AG09309 (cell line): ENCODE measurements at places on chromosomes 11 and 22.

DNA sequence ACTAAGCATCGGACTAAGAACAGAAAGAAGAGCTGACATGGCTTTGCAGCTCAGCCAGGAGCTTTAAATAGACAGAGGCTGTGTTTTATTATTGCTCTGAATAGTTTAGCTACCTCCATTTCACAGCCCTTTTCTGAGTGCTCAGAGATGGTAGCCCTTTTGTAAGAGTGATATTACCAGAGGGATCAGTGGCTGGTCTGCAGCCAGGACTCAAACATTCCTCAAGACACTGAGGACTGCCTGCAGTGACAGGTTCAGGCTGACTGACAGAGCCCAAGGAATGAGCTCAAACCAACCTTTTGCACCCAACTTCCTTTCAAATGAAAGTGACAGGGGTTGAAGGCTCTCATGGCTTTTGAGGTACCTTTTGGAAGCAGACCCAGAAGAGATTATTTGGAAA is 189.0 kb downstream of the DDX10 start:
- no peak for DNase-seq

DNA sequence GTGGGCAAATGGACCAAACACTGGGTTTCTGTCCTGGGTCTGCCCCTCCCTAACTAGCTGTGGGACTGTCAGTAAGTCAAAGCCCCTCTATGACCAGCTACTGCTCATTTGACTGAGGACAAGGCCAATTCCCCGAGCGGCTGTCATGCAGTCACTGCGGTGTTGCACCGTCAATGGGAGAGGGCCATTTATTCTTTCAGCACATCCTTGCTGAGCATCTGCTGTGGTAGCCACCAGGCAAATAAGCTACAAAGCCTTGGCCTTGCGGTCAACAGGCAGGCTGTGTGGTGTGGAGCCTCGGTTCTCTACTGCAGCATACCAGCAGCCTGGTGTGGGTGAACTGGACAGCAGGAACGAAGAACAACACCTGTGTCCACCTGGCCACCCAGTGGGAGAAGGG is 25.8 kb upstream of the SERPIND1 start:
- DNase-seq = no peak

- DNase-seq = no peak
Observed at GRCh38 chr22:40446203-40446602, 75.8 kb downstream of the SGSM3 start.

DNA sequence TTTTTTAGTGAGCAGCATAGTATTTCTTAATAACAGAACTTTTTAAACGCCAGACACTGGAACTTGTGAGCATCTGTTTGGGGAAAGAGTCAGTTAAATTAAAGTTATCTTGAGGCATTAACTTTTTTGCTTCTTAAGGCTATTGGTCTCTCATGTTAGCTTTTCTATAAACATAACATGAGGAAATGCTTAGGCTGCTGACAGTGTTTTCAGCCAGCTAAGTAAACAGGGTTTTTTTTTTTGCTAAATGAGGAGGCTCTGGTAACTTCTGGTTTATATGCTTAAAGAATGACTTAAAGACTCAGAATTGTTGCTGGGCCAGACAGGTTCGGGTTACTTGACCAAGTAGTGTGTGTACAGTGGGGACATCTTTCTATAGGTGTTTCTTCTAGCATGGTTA is 95.8 kb upstream of the ALKBH3 start:
- DNase-seq = no peak

GRCh38 chr22:44193535-44193891 is 12.8 kb downstream of the PARVG start:
- DNase-seq = no peak

GRCh38 chr11:34626393-34626792 is 5.5 kb downstream of the EHF start:
- no peak for DNase-seq

DNA sequence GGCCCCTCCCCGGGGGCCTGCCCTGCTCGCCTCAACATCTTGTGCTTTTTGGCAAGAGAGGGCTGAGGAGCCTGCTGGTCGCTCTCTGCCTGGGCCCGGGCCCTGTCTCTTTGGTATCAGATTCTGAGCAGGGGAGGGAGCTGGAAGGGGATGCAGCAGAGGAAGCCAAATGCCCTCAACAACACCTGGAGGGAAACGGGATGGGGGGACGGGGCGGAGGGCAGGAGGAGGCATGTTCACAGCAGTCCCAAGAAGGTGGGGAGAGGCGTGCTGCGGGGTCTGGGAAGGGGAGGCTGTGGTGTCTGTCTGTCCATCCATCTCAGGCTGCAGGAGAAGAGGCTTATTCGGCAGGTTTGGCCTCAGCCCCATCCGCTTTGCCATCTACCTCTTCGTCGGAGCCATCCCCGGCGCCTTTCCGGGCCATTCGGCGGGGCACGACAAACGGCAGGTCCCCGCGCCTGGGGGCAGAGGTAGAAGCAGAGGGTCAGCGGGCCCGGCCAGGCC is 29.4 kb downstream of the APOL1 start:
- no peak for DNase-seq
